NCI-H1694 treated with DMSO at 0.1 percent for 48 hours (cell line): ENCODE measurements at places on chromosomes 4 and X.

- no peak for DNase-seq
Observed at GRCh38 chr4:174591243-174592021, 69.1 kb upstream of the HPGD start.

GRCh38 chrX:51484616-51485015 is 11.8 kb downstream of the NUDT11 start:
- DNase-seq: no peak

GRCh38 chr4:38415682-38416081 is 248.3 kb upstream of the KLF3 start:
- no peak for DNase-seq

DNA sequence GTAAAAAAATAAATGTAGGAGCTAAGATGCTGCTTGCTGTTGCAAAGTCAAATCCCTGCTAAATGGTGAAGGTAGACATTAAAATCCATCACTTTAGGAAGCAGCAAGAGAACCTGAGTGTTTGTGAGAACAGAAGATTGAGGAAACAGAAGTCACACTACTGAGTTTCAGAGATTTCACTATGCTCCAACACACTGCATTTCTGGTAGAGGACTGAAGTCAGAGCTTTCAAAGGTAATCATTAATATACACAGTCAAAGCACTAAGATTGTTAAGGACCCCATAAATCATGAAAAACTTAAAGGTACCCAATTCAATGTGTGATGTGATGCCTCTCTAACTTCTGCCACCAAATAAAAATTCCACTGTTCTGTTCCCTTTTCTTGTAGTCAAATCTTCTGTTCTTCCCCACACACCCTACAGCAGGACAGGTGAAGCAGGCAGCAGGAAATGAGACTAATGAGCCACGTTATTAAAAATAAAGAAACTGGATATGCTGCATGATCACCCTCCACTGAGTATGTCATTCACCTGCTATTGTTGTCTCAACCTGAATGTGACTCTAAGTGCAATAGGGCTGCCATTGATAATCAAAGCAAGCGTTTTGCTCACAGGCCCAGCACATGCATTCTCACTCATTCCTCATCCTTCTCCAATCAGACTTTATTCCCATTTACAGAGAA is 28.9 kb upstream of the APELA start:
- DNase-seq: no peak

GRCh38 chr4:38876636-38877035 is 9.0 kb downstream of the FAM114A1 start:
- DNase-seq: no peak

DNA sequence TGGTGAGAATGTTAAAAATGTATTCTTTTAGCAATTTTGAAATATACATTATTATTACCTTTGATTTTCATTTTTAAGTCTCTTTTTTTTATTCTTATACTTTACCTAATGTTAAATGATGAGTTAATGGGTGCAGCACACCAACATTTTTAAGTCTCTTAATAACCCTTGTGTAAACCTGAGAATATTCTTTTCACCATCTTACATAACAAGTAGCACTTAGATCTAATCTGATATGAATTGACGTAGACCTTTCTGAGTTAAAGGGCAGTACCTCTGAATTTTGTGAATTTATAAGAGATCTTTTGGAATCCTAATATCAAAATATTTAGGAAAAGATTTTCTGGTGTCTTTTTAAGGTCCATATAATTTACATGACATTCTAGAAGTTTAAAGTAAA is 110.6 kb downstream of the TTC29 start:
- no peak for DNase-seq

GRCh38 chrX:116607776-116608175 is 145.0 kb upstream of the CT83 start:
- no peak for DNase-seq

DNA sequence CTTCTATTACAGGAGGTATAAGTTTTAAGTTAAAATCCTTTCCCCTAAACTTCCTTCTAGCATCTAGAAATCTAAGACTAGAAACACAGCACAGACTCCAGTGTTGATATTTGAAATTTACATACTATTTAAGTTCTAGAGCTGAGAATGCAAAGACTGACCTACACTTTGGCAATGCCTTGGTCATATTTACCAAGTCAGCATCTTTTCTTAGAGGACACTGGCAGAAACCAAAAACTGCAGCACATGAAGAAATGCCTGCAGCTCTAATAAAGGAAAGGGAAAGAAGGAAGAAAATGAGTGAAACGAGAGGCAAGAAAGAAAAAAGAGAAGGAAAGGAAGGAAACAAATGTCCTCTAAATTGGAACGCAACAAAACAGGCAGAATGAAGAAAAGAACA is 443.7 kb upstream of the RASGEF1B start:
- no peak for DNase-seq

DNA sequence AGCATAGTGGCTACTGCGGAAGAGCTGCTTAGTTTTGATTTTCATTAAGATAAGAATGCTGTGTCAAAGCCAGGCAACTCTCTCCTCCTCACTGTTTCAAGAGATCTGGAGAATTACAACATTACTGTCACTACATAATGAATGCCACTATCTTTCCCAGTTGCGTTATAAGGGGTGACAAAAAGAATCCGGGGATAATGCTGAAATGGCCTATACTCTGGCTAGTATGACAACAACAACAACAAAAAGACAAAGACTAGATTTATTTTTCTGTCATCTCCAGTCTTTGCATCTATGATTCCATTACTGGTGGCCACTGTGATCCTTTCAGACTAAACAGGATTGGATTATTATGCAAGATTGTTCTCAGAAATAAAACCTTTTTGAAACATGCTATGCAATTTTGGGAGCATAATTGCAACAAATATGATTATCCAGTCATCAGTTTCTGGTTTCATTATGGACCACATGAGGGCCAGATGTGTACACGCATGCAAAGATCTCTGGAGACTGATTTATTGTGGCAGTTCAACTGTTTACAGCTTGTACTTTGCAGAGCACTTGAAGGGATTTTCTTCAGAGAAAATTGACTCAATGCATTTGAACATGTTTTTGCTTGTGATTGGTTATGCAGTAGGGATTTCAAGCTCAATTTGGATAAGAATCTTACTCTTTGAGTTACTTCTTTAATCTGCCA is 31.1 kb upstream of the SPANXB1 start:
- no peak for DNase-seq

DNA sequence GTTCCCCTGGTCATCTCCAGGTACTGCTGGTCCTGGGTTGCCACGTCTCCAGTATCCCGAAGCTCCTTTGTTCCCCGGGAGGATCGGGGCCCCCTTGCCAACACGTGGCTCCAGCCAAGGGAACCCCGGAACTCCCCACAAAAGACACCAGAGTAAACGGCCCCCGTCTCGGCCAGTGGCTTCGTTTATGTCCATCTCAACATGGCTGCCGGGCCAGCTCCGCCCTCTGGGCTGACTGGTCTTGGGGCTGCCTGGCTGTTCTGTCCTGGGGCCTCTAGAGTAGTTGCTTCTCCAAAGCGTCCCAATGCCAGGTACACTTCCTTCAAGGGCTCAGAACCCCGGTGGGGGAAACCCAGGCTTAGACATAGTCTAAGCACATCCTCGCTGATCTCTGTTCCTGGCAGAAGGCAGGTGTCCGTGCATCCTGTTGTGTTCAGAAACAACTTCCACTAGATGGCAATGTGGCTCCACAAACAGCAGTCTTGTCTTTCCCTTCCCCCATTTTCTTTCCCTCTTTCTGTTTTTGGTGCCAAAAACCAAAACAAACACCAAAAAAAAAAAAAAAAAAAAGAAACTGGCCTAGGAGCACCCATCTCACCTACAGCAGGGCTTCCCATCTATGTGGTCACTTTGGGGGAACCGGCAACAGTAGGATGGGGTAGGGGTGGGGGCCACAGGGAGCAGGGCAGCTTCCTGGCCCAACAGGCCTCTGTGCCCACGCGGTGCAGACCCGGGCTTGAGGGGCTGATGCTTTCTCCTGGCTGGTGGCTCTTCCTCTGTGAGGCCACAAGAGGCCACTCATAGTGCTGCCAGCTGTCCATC is 35.3 kb downstream of the NBDY start:
- no peak for DNase-seq

DNA sequence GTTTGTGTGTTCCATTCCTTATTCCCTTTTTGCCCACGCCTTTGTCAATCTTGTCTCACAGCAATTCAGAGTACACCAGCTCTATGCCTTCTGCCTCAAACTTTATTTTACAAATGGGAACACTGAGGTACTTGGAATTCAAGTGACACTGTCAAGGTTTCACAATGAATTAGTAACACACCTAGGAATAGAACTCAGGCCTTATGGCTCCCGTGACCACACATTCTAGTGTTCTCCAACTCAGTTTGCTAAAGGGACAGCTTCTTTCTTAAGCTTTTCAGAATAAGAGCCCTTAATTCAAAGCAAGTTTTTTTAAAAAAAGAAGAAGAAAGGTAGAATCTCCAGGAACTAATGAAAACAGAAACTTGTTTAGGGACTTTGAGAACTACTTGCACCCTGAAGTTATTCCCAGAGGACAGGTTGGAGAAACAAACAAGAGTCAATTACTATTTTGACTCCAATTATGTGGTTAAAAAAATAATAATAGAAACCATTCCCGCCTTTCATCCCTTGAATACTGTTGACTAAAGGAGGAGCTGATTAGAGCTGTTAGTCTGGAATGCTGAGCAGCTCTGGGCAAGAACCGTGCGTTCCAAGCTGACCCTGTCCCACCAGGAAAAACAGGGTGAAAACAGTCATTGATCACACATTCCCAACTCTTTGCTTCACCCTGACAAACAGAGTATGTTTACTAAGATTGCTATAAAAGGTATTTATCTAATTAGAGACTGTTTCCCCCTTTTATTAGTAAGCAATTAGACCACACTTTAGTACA is 408.8 kb upstream of the CNKSR2 start:
- DNase-seq: no peak

DNA sequence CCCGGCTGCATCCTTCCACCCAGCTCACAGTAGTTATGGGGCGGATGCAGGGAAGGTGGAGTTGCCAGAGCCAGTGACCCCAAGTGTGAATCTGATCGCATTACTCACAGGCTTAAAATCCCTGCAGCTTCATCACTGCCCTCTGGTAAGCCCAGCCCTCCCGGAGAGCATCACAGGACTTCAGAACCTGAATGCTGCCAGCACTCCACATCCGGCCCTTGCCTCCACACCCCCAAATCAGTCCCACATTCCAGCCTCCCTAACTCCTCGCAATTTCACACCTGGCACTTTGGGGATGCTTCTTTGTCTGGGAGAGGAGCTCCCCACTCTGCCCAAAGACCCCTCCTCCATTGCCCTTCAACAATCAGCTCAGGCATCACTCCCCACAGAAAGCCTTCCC is 15.6 kb downstream of the RASL11B start:
- no peak for DNase-seq

GRCh38 chrX:110941906-110942305 is 146.3 kb upstream of the CHRDL1 start:
- no peak for DNase-seq

GRCh38 chr4:109890076-109890475 is 22.6 kb upstream of the EGF start:
- DNase-seq: no peak

- DNase-seq: no peak
Observed at GRCh38 chr4:73453701-73454005, 17.6 kb downstream of the AFP start.

- no peak for DNase-seq
Observed at GRCh38 chrX:55026143-55026542, 4.6 kb downstream of the ALAS2 start.

- no peak for DNase-seq
Observed at GRCh38 chr4:8250227-8250626, 19.3 kb upstream of the HTRA3 start.

- no peak for DNase-seq
Observed at GRCh38 chr4:184808713-184809050, 17.1 kb downstream of the ACSL1 start.

GRCh38 chr4:88527787-88528186 is 4.2 kb upstream of the PYURF start:
- DNase-seq: no peak

GRCh38 chrX:30181353-30181752 is 34.0 kb upstream of the MAGEB2 start:
- no peak for DNase-seq

GRCh38 chrX:16528620-16529019 is 121.3 kb upstream of the S100G start:
- DNase-seq: no peak
